ENCODE measurements at places on chromosomes 16 and 17. TPM values are rescaled to one million over a fixed set of nuclear protein-coding genes. Genes with fewer than 3 reads are reported as not detected.

CANT1 gene
- total RNA-seq, result 44.2 TPM

GRCh38 chr16:66483689-66484452 is 56.8 kb downstream of the BEAN1 start:
- peak; percentile 81 for DNase-seq

ITGAD gene
- total RNA-seq, result not detected

GRCh38 chr16:12354296-12354833 is 377.8 kb downstream of the SNX29 start:
- DNase-seq, result no peak

DNA sequence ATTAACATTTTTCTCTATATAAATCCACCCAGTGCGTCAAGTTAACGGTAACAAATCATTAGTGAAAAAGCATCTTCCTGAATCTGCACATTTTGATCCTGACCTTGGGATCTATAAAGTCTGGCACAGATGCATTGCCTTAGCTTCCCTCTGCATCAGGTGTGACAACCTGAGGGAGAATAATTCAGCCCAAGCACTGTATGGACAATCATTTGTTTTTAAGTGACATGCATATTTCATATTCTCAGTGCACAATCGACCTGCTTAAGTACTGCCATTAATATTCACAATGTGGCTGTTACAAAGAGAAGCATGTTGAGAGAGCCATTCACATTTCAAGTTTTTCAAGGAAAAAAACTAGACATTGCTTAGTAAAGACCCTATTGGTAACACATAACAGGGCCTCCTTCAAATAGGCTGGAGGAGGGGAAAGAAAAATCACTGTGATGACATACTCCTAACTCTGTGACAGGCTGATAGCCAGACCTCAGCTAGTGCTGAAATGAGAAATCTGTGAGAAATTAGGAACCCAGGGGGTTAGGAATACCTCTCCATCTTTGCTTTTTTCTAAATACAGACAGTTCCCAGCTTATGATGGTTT is 505.3 kb upstream of the CDH5 start:
- DNase-seq, result no peak

All from B cell (primary cell).